Fibroblast of lung (primary cell): ENCODE measurements at places on chromosomes 4 and X. TPM values are rescaled to one million over a fixed set of nuclear protein-coding genes. Genes with fewer than 3 reads are reported as not detected.

ARHGEF38 gene
- not detected in 2 replicates for polyA plus RNA-seq

TRIM61 gene
- 1.1 and 2.5 TPM in 2 replicates for polyA plus RNA-seq

CT45A9 gene
- not detected in 2 replicates for polyA plus RNA-seq

TASL gene
- not detected in 2 replicates for polyA plus RNA-seq

PNMA6F gene
- not detected in 2 replicates for polyA plus RNA-seq

RTL3 gene
- 0.38 and 0.40 TPM in 2 replicates for polyA plus RNA-seq

DDX53 gene
- polyA plus RNA-seq, result not detected in 2 replicates

SHROOM2 gene
- 0.97 and 6.3 TPM in 2 replicates for polyA plus RNA-seq

MTMR8 gene
- 0.07 and 0.34 TPM in 2 replicates for polyA plus RNA-seq

RAI2 gene
- polyA plus RNA-seq, result 0.91 and 4.3 TPM in 2 replicates

IL2 gene
- polyA plus RNA-seq, result not detected in 2 replicates

DNA sequence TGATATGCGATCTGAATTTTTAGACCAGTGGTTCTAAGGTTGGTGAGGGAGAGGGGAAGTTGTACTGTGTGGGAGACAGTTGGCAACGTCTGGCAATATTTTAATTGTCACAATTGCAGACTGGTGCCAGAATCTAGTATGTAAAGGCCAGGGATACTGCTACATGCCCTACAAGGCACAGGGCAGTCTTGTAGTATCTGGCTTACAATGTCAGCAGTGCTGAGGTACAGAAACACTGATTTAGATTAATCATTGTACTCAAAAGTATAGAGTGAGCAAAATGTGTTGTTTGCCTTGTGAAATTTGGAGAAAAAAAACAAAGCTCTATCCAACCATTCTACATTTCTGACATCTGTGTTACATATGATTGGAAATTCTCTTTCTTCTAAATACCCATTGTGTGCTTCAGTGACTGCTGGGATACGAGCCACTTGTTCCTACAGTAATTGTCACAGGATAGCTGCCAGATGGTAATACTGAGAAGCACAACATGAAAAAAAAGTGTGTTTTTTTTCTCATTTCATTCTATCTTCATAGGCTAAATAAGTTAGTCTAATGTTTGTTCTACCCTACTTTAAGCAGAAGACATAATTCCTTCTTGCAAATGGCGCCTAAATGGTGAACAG is 526.7 kb upstream of the AGA start:
- no peak for DNase-seq

GRCh38 chr4:162938738-162939485 is 227.8 kb downstream of the NAF1 start:
- no peak for DNase-seq

- peak; percentile 51 for DNase-seq
Measured at GRCh38 chrX:41720125-41720779, 3.7 kb upstream of the GPR82 start.

- DNase-seq, result no peak
Measured at GRCh38 chrX:40953369-40953768, 131.9 kb upstream of the USP9X start.

GRCh38 chr4:75046641-75047040 is 113.7 kb downstream of the PARM1 start:
- DNase-seq, result no peak

GRCh38 chrX:19540076-19540475 is 24.8 kb upstream of the MAP3K15 start:
- DNase-seq, result no peak

DNA sequence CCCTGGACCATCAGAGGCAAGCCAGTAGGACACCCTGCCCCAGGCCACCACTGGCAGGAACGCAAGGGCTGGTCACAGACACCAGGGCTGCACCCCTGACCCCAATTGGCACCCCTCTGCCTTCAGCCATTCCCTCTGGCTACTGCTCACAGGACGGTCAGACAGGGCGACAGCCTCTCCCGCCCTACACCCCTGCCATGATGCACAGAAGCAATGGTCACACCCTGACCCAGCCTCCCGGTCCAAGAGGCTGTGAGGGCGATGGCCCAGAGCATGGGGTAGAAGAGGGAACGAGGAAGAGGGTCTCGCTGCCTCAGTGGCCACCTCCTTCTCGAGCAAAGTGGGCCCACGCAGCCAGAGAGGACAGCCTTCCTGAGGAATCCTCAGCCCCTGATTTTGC is 143.5 kb downstream of the SOWAHB start:
- no peak for DNase-seq

DNA sequence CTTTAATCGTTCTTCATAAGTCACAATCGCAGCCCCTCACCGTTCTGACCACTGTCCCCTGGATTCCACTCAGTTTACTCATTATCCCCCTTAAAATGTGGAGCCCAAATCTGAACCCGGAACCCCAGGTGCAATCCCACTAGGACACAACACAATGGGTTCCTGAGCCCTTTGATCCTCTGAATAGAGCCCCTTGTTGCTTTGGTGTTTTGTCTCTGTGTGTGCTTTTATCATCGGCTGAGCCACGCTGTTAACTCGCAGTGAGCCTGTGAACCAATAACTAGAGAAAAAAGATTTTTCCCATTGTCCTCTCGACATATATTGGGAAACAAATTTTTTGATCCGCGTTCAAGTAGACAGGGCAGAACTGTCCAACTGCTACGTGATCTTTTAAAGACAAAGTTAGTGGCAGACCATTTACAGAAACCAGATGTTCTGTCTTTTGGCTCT is 617 bp upstream of the PDHA1 start:
- no peak for DNase-seq

DNA sequence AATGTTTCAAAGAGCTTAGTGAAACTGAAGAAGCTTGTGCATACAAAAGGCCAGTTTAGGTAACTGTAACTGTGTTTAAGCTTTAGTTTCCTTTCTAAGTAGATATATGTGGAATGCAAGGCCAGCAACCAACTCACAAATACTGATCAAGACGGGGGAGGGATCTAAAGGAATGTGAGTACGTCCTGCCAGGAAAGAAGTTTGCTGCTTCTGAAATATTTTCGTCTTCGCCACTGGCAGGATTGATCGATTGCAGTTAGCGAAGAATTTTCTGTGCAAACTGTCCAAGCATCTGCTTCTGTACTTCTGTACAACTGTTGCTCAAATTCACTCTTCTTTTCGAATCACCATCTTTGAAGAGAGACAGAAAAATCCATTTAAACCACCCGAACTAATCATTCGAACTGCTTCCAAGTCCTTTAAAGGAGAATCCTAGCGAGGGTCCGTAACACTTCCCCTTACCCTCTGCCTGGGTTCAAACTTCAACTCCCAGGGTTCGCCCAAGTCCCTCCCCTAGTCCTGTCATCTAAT is 373 bp upstream of the INTS6L start:
- DNase-seq, result peak; percentile 82

GRCh38 chrX:45232139-45232538 is 31.5 kb upstream of the DIPK2B start:
- no peak for DNase-seq

GRCh38 chr4:101689220-101689619 is 101.3 kb upstream of the BANK1 start:
- no peak for DNase-seq

DNA sequence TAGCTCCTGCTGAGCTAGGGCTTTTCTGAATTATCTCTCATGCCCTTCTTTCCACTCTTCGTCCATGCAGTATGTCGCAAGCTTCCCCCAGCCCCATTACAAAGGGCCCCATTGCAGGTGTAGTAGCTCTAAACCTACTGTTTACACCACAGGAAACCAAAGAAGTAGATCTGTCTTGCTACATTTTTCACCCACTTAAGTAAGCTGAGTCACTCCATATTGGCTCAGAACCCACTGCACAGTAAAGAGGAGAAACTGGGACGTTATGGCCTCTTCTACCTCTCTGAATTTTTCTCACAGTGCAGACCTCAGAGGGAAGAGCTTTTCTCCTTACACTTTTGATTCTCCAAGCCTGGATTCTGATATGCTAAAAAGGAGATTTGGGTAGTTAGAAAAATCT is 200.2 kb downstream of the SMARCA1 start:
- no peak for DNase-seq

- DNase-seq, result no peak
Measured at GRCh38 chr4:137370679-137371078, 161.6 kb downstream of the PCDH18 start.

DNA sequence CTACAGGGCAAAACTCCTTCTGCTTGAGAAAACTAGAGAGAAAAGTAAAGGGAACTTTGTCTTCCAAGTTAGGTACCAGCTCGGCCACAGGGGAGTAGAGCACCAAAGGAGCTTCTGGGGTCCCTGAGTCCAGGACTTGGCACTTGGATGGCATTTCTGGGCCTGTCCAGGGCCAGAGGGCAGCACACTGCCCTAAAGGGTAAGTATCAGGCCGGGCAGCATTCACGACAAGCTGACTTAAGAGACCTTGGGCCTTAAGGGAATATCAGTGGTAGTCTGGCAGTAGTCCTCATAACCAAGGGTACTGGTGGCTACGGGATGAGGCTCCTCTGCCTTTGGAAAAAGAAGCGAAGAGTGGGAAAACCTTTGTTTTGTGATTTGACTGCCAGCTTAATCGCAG is 632.7 kb downstream of the KLHL13 start:
- no peak for DNase-seq

- DNase-seq, result peak; percentile 35
Measured at GRCh38 chrX:54494989-54495813, 833 bp downstream of the FGD1 start.

- no peak for DNase-seq
Measured at GRCh38 chrX:152641996-152642395, 4.3 kb downstream of the GABRQ start.

DNA sequence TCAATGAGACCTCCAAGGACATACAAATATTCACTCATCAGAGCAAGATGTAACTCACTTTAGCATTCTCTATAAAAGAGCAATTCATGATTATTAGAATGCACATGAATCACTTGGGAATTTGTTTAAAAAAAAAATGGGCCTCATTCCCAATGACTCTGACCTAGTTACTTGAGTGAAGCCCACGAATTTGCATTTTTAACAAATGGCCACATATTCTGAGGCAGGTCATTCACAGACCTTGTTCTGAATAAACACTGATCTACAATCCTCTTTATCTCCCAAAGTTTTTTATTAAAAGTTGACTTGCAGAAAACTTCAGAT is 255.1 kb upstream of the VEGFC start:
- DNase-seq, result peak; percentile 66

DNA sequence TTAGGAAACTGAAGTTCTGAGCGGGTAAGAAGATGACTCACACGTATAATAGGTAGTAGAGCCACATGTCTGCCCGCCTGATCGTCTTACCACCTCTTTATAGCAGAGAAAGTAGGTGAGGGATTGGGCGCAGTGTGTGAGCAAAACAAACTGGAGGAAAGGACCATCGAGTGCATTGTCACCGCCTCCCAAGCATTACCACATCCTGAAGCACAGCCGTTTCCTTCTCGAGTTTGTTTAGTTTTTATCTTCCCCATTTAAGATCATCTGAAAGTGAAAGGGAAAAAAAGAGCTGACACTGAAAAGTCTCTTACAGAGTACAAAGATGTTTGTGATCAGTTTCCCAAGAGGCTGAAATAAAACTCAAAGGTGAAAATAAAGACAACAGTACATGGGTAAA is 14.8 kb downstream of the PDK3 start:
- no peak for DNase-seq

DNA sequence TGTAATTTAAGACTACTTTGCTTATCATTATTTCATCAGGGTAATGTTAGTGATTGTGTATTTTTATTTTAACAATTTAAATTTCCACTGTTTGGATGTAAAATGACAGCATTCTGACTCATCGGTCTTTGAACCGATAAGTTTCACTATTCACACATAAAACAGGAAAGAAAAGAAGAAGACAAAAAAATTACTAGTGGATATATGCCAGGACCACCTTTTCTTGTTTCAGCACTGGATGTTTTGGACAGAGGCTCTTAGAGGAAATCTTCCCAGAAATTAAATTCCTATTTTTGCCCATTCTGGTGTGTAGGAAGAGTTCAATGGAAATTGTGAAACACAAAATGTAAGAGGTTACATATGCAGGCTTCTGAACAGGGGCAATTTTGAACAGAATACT is 57.4 kb downstream of the VEGFC start:
- peak; percentile 69 for DNase-seq

DNA sequence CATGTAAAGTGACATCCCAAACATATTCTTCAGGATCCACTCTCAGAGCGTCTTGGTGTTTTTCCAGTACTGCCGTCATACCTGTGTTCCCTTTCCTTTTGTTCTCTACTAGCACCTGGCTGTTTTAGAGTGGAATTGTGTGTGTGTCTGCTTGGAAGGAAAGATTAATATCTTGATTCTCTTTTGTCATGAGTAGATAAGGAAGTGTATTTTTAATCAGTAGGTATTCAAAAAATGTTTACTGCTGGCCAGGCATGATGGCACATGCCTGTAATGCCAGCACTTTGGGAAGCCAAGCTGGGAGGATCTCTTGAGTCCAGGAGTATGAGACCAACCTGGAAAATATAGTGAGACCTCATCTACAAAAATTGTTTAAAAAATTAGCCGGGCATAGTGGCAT is 198.8 kb downstream of the CBR4 start:
- DNase-seq, result no peak

DNA sequence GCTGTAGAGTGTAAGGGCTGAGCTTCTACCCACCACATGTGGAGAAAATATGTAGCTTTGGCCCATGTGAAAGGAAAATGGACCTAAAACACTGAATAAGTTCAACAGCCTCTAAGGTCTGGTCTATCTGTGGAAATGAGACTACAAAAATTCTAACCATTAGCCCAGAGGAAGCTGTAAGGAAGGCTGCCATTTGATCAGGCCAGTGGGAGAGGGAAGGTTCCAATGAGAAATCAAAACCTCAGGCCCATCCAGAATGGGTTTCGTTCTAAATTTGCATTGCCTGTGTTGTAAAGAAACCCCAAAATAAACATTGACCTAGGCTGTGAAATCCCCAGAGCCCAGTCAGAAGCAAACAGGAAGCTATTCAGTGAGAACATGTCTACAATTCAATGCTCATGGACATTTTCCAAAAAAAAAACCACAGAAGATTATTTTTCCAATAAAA is 320.4 kb upstream of the SLC7A11 start:
- peak; percentile 81 for DNase-seq

DNA sequence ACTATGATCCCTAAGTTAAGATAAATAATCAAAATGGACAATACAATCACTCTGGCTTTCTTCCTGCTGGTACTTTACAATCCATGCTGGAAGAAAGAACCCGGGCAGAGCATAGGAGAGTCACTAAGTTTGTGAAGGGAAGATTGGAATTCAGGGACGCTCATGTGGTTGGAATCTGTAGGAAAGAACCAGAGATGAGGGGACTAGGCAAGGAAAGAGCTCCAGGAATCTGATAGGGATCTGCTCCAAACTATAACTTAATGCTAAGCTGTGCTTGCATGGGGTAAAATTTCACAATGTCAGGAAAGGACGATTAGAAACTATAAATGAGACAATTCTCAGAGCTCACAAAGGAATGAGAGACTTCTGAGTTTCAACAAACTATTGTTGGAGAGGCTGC is 167.5 kb downstream of the ADGRA3 start:
- DNase-seq, result peak; percentile 53

DNA sequence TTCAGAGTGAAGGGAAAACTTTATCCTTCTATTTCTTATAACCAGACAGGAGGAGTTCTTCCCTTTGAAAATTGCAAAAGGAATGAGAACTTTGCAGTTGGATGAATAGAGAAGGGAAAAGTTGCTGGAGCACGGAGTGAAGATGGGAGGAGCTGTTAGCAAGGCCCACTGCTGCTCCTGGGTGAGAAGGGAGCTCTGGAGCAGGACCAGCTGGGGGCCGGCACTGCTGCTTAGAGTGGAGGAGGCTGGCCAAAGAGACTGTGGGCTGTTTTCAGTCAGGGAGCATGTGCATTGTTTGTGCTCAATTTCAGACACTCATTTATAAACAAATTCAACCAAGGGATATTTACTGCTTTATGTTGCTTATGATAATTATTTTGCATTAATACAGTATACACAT is 164.2 kb downstream of the STIM2 start:
- DNase-seq, result no peak

GRCh38 chr4:145605941-145606340 is 13.2 kb upstream of the MMAA start:
- DNase-seq, result no peak

- no peak for DNase-seq
Measured at GRCh38 chr4:26386386-26386785, 65.6 kb downstream of the RBPJ start.
